ENCODE measurements at places on chromosomes 7 and 10.
A peak's percentile ranks its signal among the peaks of the same experiment; 100 is the strongest.

DNA sequence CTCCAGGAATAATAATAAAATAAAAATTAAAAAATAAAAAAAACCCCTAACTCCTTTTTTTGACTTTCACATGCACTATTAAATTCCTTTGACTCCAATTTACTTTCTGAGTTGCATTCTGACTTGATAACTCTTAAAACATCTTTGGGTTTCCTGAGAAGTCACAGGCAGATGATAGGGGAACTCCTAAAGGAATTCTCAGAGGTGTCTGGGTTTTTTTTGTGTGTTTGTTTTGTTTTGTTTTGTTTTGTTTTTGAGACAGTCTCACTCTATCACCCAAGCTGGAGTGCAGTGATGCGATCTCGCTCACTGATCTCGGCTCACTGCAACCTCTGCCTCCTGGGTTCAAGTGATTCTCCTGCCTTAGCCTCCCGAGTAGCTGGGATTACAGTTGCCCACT, 52.7 kb upstream of the APBB1IP start:
- DNase-seq: no peak

- DNase-seq: no peak
Measured at GRCh38 chr7:18458830-18459229, 36.7 kb upstream of the HDAC9 start.

GRCh38 chr10:89255793-89256192, 4.2 kb upstream of the LIPA start:
- DNase-seq: no peak

DNA sequence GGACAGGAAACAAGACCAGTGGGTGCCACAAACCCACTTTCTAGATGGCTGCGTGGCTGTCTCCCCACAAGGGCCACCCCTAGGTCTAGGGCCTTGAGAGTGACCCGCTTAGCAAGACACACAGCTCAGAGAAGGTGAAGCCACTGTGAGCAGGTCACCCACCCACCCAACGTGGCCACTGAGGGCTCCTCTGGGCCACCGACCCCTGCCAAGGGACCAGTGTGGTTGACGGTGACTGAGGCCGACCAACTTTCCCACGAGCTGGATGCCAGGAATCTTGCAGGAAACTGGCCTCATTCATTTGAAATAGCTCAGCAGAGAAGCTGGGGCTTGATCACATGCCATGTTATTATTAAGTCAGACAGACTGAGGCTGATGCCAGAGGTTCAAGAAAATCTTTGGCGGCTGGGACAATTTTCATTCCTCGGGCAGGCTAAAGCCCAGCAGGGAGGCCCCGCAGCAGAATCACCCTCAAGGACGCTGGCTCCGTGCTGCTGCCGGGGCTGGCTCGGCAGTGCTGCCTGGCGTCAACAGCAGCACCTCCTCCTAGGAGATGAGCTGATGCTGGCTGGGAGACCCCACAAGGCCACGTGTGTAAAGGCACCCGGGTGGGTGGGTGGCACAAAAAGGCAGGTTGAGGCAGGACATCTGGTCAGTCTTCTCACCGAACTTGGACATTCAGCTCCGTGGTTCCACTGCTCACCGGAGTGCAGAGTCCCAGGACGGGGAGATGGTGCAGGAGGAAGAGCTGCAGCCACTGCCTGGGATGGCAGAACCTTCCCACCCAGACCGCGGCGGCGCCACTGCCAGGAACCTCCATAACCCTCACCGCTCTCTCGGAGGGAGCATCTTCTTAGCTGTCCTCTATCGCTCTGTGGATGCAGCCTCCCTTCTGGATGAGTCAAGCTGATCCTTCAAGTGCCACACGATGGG, 57.8 kb downstream of the ZRANB1 start:
- DNase-seq: peak; percentile 54

DNA sequence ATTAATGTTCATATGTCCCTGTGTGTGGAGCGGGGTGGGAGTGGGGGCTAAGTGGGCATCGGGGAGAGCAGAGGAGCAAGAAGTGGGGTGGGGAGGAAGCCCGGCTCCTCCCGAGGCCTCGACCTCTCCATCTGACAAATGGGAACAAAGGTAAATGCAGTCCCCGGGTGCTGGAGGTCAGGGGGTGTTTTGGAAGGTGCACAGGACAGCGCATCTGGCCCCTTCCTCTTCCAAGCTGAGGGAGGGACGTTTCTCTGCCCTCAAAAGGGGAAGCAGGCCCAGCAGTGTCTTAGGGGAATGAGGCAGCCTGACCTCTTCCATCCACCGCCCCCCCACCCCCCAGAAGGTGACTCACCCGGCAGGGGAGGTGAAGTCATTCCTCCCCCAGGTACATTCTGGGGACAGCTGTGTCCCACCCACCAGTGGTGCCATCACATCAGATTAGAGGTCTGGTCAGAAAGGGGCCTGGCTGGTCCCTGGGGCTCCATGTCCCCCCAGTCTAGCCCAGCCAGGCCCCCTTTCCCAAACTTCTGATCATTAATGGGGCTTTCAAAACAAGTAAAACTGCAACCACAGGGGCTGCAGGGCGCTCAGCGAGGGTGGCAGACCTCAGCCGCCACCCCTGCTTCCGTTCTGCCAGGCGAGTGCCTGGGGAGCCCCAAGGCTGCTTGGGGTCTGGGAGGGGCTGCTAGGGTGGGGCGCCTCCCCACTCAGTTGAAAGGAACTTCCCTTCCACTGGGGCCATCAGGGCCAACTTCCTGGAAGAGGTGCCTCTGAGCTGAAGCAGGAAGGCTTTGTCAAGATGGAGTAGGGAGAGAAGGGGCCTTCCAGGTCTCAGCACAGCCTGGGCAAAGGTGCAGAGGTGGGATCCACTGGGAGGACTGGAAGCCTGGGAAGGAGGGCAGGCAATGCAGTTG, 10.8 kb downstream of the LFNG start:
- DNase-seq: no peak

GRCh38 chr7:116629051-116629463, 42.9 kb upstream of the MET start:
- no peak for DNase-seq

DNA sequence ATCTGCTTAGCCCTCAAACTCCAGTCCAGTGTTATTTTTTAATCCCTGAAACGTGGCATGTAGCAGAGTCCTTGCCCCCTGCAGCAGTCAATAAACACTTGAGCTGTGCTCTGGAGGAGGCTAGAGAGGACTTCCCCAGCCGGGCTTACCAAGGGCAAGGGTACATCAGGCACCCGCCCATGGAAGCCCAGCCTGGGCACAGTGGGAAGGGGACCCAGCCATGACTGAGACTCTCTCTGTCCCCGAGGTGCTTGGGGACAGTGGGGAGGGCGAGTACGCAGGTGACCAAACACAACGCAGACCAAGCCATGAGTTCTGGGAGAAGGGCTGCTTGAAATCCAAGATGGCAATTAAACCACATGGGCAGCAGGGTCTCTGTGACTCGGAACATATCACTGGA, 45.2 kb downstream of the EBF3 start:
- DNase-seq: no peak

DNA sequence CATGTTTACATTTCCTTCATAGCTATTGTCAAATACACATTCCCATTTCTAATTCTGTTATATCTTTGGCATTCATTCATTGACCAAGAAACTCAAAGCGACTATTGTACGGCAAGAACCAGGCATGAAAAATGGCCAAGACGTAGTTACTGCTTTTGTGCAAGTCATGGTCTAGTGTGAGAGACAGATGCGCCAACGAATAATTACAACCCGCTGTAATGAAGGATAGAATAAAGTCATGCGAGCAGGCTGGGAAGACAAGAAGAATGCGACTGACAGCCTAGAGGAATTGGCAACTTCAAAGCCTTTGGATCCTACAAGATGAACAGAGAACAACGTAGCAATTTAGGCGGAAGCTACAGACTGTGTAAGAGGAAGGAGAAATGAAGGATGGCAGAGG, 221.2 kb downstream of the CALN1 start:
- DNase-seq: no peak

DNA sequence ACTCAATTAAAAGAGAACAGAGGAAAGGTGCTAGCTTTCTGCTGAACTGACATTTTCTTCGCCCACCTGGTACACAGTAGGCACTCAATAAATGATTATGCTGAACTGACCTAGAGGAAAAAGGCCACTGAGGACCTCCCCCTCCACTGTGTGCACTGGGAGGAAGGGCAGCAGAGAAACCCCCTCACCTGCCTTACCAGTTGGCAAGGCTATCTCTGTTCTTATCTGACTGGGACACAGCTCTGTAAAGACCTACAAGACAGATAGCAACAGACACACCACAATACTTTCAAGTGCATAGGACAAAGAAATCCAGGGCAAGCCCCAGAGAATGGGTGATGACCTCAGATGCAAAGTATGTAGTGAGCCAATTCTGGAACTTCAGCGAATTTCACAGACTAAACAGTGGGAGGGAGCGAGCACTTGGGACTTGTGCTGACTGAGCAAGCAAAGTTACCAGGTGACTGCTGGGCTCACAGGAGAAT, 30.4 kb downstream of the PDLIM1 start:
- DNase-seq: peak; percentile 92

GRCh38 chr10:132275426-132276178, 32.1 kb downstream of the STK32C start:
- no peak for DNase-seq

- no peak for DNase-seq
Measured at GRCh38 chr7:27575613-27576012, 87.1 kb downstream of the HIBADH start.

DNA sequence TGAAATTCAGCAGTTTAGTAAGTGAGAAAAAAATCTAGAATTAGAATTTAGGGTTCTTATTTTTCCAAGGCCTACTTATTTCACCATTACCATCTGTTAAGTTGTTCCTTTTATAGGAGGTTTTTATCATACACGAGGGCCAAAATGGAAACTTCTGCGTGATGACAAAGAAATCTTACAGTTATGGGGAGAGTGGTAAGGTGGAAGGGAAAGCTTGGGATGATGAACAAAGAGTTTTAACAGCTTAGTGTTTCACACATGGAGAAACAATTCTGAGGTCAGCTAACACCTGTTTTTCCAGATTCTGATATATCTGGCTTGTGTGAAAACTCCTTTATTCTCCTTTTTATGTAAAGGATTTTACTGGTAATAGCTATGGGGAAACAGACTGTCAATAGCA, 49.8 kb upstream of the SEMA3C start:
- no peak for DNase-seq

- DNase-seq: no peak
Measured at GRCh38 chr7:27765841-27766240, 25.9 kb downstream of the TAX1BP1 start.

GRCh38 chr7:108037140-108037539, 34.2 kb upstream of the LAMB1 start:
- DNase-seq: no peak

GRCh38 chr10:29766753-29767152, 132.0 kb upstream of the SVIL start:
- DNase-seq: no peak

GRCh38 chr10:100154666-100155065, 31.2 kb downstream of the ERLIN1 start:
- DNase-seq: no peak

DNA sequence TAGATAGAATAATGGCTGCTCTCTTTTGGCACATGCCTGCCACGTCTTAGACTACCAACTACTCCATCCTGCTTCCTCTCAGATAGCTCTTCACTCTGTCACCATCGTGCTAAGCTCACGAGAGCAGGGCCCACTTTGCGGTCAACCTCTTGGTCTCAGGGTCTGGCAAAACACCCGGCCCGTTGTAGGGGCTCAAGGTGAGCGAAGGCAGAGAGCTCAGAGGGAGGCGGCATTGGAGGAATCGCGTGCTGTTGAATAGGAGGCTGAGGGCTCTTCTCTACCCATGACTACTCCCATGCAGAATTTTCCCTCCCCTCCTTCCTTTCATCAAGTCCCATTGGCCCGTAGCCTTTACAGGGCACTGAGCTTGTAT, 100.9 kb upstream of the DDC start:
- DNase-seq: no peak

GRCh38 chr7:50389961-50390360, 60.2 kb downstream of the FIGNL1 start:
- no peak for DNase-seq

- peak; percentile 46 for DNase-seq
Measured at GRCh38 chr7:83849131-83849530, 200.2 kb upstream of the SEMA3E start.

- no peak for DNase-seq
Measured at GRCh38 chr7:92631067-92631849, 41.1 kb upstream of the FAM133B start.

DNA sequence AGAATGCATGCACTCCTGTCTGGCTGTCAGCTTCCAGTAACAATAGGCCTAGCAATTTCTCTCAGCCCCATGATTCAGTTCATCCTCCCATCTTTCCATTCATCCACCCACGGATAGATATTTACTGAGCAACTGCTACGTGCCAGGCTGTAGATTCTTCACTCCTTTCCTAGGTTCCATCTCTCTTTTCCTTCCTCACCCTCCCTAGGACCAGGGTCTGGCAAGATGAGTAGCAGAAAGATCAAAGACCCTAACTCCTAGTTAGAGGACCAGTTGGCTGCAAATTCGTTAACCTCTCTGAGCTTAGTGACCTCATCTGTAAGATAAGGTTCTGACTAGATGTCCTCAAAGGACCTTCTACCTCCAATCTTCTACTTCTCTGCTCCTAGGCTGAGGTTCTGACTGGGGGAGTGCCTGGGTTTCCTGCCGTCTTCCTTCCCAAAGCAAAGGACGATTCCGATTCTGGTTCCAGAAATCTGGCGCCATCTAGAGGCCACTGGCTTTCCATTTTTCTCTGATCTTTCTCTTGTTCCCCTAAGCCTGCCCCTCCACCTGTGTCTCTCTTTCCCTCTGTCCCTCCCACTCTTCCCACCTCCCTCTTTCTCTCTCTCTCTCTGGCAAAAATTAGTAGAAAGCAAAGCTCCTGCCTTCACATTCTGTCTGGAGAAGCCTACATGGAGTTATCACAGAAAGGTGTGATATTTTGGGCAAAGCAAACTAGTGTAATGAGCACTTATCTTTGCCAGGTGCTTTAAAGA, 26.2 kb downstream of the TBATA start:
- peak; percentile 75 for DNase-seq

DNA sequence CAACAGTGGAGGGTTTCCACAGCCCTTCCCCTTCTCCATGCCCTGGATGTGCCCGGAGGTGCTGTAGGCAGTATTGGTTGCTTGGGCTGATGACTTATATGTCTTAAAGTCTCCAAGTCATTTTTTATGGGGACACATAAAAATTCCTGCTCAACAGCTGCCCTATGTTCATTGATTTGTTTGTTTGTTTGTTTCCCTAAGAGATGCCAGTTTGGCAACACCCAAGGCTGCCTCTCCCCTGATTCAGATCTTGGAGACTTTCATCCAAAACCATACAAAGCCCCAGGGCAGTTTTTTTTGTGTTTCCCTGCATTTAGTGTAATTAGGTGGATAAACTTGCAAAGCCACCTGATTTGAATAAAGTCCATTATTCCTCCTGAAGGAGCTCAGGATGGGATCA, 115.3 kb downstream of the PLPP4 start:
- DNase-seq: no peak

GRCh38 chr7:96823274-96823673, 113.6 kb upstream of the SEM1 start:
- peak; percentile 32 for DNase-seq

- DNase-seq: peak; percentile 67
Measured at GRCh38 chr7:42734568-42734967, 177.3 kb downstream of the C7orf25 start.

DNA sequence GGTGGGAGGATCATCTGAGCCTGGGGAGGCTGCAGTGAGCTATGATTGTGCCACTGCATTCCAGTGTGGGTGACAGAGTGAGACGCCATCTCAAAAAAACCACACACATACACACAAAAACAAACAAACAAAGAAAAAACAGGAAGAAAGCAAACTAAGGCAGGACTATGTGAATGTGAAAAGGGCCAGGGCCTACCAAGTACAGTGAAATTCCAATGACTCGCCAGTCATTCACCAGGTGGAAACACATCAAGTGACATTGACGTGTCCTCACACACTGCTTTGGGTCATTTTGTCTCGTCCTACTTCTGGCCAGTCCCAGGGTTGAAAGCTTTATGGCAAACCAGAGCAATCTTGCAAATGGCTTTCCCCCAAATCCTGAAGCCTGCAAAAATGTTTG, 79.9 kb downstream of the HIP1 start:
- no peak for DNase-seq

All from fibroblast of upper back skin (primary cell).